NCI-H524 treated with DMSO at 0.1 percent for 48 hours (cell line): ENCODE measurements at places on chromosomes 1 and 21.

GRCh38 chr21:45592626-45593134 is 50.4 kb upstream of the SLC19A1 start:
- DNase-seq: no peak

GRCh38 chr1:223419561-223419960 is 26.3 kb downstream of the CCDC185 start:
- no peak for DNase-seq

- DNase-seq: no peak
Observed at GRCh38 chr1:154603317-154603716, 4.7 kb downstream of the ADAR start.

DNA sequence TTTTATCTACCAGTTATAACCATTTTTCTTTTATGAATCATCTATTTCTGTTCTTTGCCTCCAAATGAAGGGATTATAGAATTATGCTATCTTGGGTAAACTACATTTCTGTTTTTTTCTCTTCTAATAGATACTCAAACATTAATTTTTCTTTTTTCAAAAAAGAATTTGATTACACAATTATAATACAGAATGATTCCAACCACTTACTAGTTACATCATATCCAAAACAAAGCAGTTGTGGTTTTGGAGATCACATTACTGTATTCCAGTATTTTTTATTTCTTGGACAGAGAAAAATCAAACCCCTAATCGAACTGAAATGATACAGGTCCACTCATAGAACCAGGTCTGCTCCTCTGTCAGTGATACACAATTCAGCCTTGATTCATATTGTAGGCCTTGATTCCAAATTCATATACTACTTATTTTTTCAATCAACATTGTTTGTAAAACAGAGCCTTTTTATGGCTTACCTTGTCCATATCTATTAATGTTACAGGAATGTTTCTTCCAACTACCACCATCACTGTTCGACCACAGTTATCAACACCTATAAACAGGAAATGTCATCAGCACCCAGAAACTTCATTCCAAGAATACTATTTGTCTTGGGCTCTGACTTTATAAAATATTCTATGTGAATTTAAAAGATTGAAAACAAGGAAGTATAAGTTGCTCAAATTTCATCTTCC is 43.2 kb downstream of the GDAP2 start:
- DNase-seq: no peak

- peak; percentile 92 for DNase-seq
Observed at GRCh38 chr1:54331091-54331772, 75.0 kb downstream of the SSBP3 start.

GRCh38 chr1:43541721-43542401 is 11.2 kb downstream of the PTPRF start:
- DNase-seq: no peak

DNA sequence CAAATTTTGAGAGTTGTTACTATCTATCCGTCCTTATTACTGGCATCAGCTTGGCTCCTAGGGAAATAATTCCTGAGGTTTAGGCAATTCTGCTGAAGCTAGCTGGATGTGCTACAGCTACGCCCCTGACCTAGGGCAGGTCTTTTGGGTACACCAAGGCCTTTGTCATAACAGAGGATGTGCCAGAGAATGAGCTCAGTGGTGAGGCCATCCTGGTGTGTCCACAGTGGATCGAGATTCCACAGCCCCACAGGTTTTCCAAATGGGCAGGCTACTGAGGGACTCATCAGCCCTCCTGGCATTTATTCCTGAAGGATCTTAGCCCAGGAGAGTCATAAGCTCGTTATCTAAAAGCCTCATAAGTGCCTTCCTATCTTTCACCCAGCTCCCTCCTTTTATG is 475.2 kb upstream of the USP24 start:
- DNase-seq: no peak

- DNase-seq: no peak
Observed at GRCh38 chr1:117606649-117607430, 992 bp downstream of the TENT5C start.

DNA sequence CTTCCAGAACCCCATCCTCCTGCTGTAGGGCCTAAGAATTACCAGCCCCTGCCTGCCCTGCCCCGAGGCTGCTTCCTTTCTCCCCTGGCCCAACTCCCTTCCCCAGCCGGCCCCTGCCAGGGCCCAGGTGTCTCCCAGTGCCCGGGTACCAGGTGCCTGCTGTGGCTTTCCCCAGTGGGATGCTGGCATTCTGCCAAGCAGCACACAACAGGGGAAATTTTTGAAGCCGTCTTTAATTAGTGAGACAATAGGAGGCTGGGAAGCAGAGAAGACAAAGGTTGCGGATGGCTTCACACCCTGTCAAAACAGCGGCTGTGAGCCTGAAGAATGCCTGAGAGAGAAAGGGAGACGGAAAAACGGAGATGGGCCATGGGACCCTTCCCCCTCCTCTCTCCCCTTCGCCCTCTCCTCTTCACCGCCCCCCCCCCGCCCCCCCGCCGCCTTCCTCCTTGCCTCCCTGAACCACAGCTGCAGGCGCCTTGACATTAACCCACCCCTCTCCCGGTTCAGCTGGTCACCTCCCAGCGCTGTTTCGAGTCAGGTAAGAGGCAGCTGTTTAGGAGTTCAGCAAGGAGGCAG is 33.6 kb downstream of the LRRN2 start:
- no peak for DNase-seq

- no peak for DNase-seq
Observed at GRCh38 chr1:11245904-11246719, 16.2 kb downstream of the MTOR start.

DNA sequence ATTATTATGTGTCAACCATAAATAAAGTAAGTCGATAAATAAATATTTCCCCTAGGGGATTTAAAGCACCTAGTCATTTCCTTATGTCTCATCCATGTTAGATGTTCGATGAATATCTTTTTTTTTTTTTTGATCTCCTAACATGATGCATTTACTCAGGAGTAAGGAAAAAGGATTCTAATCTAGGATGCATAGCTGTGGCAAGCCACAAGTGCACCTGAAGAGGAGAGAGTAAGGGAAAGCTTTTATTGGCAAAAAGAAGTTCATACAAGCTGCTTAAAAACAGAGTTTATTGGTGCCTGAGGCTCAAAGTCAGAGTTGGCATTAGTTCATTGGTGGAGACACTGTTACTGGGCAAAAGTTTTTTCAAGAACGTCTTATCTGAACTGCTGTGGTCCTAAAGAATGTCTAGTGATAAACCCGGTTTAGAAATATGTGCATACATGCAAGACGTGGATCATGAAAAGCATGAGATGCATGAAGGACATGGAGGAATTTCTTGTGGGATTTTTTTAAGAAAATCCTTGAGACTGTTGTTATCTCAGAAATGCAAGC is 51.7 kb downstream of the SWT1 start:
- DNase-seq: no peak

DNA sequence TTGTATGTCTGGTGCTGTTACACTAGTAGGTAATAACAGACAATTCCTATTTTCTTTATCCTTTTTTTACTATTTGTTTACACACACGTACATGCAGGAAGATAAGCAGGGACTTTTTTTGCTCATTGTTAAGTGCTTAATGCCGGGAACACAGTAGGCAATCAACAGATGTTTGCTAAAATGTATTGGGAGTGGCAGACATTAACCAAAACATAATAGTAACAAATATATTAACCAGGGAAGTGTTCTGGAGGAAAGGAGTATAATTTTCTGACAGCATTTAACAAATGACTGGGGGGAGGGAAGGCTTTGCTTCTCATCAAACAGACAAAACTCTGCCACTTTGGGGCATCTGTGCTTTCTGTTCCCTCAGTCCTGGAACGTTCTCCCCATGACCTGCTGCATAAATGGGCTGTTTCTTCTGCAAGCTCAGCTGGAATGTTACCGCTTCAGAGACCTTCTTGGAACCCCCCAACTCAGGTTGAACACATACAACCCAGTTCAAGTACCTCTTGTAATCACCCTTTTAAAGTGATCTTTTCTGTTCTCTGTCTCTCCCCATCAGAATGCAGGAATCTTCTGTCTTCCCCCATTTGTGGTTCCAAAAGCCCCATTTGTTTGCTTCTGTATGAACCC is 2.1 kb downstream of the CR1L start:
- DNase-seq: no peak

DNA sequence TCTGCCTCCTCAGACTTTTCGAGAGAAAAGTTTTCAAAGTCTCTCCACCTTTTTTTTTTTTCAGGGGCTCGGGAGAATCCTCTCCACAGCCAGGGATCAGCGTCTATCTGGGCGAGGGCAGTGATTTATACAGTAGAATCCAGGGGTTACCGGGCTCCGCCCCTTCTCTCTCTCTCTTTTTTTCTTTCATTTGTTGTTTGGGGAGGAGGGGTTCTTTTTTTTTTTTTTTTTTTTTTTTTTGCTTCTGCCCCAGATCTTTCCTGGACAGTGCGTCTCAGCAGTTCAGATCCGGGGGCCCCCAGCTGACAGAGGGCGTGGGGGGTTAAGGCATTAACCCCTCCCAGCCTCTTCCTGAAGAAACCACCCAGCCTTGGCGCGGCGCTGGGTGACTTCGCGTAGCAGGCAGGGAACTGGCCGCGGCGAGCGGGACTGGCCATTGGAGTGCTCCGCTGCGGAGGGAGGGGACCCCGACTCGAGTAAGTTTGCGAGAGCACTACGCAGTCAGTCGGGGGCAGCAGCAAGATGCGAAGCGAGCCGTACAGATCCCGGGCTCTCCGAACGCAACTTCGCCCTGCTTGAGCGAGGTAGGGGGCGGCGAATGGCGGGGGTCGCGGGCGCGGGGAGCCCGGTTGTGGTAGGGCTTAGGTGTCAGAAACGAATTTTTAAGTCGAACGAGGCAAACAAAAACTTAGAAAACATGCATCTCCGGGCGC is at the start of gene S1PR1:
TSS of gene S1PR1 (plus strand) at position 504 of the 713 bp plus-strand sequence. CDS start 1,966 bp downstream, outside the sequence.
- no peak for DNase-seq

- DNase-seq: no peak
Observed at GRCh38 chr1:43446881-43447835, 6.6 kb downstream of the HYI start.

GRCh38 chr1:9127395-9128165 is 1.3 kb downstream of the GPR157 start:
- no peak for DNase-seq

GRCh38 chr21:41802684-41803083 is 35.8 kb upstream of the RIPK4 start:
- DNase-seq: no peak

GRCh38 chr1:201563941-201564340 is 25.0 kb downstream of the NAV1 start:
- no peak for DNase-seq

GRCh38 chr1:209029737-209030136 is 553.8 kb upstream of the CAMK1G start:
- no peak for DNase-seq

DNA sequence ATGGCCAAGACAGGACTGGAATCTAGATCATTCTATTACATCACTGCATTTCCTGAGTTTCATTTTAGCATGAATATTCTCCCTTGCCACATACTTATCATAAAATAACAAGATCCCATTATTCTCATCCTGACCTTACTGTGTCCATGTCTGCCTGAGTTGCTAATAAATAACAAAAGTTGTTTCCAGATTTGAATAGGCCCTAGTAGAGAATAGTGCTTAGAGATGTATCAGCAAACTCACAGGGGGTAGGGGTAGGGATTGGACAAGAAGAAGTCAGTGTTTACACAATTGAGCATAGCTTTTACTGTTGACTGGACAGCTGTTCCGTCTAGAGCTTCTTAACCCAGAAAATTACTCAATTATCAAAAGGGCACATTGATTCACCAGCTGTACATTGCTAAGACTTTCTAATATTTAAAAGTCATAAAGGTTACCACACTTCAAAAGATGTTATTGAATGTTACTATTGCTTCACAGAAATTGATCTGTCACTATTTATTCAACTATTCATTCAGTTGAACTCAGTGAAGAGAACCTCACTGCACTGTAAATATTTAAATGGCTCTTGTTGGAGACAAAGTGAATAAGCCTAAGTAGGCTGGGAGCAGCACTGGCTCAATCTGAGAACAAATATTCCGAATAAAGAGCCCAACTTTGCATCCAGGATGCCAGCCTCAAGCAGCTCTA is 121.9 kb downstream of the NRIP1 start:
- DNase-seq: no peak

DNA sequence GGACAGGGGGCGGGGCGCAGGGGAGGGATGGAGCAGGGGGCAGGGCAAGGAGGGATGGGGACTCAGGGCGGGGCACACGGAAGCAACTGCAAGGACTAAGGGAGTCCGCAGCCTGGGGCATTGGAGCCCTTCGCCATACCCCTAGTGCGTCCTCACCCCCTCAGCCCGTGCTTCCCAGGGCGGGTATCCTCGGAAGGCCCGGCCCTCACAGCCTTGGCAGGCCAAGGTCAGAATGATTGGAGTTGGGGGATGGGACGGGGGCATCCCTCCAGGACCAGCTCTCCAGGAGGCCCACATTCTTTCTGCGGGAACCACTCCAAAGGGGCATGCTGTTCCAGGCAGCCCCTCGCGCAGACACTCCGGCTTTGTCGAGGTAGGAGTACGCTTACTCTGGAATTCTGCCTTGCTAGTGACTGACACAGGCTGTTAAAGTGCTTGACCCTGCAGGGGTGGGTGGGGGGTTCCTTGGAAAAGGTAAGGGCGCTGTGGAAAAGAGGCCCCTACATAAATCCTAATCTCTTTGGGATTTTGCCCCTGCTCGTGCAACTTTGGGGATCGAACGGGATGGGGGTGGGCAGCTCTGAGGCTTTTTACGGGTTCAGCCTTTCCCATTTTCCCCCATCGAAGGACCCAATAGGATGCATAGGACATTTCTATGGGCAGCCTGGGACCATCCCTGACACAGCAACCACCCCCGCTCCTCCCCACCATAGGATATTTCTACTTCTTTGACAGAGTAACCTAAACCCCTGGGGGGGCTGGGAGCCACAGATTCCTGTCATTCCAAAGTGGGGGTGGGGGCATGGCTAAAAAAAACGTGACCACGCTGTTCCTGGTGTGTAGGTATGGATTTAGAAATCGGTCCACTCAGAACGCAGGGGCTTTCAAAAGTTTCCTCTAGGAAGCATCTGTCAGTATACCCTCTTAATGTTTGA is 738 bp upstream of the TRIM11 start:
- DNase-seq: no peak

- DNase-seq: no peak
Observed at GRCh38 chr21:46557919-46558392, 46.9 kb downstream of the S100B start.

DNA sequence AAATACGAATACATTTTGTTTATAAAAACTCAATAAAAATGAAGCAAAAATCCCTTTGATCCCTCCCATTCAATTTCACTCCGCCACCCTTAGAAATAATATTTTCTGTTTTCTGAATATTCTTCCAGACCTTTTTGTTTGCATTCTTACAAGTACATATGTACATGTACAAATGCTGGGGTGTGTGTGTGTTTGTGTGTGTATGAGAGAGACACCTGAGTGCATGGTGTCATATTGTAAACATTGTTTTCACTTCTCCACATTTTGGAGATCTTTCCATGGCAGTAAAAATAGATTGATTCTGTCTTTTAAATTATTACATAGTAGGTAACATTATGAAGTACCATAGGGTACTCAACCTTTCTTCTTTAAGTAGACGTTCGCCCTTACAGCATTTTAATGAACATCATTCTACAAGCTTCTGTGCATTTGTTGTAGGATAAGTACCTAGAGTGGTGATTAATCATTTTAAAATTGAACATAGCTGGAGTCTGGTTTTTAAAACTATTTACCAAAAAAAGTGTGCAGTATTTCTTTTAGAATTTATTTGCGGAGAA is 1.3 kb upstream of the MPC2 start:
- peak; percentile 8 for DNase-seq

- no peak for DNase-seq
Observed at GRCh38 chr1:36174713-36175112, 18.8 kb downstream of the MAP7D1 start.

GRCh38 chr1:231808990-231809389 is 182.4 kb downstream of the DISC1 start:
- DNase-seq: no peak
